NCI-H510A treated with DMSO at 0.1 percent for 48 hours (cell line): ENCODE measurements at places on chromosomes 7 and 10.
A peak's percentile ranks its signal among the peaks of the same experiment; 100 is the strongest.

DNA sequence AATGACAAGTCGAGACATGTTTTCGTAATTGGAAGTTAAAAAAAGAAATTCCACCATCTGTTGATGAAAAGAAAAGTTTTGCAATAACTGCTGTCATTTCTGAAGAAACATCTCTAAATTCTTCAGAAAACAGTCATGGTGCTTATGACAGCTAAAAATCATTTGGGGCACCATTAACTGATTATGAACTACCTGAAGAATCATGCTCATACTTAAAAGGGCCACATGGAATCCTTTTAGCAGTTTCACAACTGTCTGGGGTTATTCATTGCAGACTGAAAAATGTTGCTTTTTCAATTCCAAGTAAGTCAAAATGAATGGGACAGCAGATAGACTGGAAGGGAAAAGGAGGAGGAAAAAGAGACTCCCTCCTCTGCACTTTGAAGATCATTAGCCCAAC is 134.2 kb downstream of the CHN2 start:
- no peak for DNase-seq

- no peak for DNase-seq
Measured at GRCh38 chr7:155809947-155810769, 2.1 kb downstream of the SHH start.

GRCh38 chr7:156192921-156193320 is 380.7 kb upstream of the SHH start:
- DNase-seq = no peak

DNA sequence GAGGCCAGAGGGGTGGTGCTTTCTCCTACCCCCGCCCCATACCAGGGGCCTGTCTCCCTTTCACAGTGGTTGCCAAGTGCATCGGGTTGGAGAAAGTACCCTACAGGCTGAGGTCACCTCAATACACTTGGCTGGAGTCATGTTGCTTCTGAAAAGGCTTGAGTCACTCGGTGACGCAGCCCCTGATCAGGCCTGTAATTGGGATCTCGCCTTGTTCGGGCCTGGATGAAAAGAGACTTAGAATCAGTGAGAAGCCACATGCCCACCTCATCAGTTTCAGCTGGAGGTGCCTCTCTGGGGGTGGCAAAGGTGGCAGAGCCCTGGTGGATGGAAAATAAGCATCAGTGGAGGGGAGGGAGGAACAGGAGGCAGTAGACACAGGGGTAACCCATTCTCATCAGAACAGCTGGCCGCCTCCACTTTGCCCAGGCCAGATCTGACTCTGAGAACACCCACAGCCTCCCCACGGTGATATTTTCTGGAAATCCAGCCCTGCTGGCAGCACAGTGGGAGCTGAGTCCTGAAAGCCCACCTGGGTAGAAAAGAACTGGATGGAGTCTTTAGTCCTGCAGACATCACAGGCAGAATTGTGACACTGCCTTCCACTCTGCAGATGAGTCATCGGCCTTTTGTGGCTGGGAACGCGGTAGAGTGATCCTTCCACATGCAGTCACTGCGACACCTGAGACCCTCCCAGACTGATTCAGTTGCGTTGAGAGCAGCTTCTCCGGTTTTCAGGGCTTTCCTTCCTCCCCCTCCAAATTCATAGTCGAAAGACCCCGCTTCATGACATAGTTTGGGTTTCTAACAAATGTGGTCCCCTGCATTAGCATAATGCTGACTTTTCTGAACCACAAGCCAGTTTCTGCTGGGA is 108.0 kb downstream of the GRK5 start:
- peak; percentile 63 for DNase-seq

GRCh38 chr7:67773081-67773480 is 776.4 kb downstream of the TYW1 start:
- DNase-seq = no peak

- no peak for DNase-seq
Measured at GRCh38 chr7:64098-64915, 128.1 kb upstream of the FAM20C start.

DNA sequence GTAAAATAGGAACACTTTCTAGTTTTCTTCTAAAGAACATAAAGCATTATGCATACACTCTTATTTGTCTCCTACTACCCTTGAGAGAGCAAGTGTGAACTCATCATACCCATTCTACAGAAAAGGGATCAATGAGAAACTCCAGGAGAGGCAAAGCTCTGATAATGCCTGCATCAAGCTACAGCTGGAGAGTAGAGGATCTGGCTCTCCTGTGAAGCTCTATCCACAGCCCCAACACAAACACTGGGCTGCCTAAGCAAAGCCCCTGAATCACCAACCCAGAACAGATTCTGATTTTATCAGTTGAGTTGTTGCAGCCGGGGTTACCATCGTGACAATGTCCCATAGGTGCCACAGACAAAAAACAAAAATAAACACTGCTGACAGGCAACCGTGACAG is 74.9 kb downstream of the NUDCD3 start:
- DNase-seq = no peak

GRCh38 chr10:118521415-118522117 is 73.9 kb downstream of the PRLHR start:
- DNase-seq = no peak

GRCh38 chr7:97224316-97224715 is 106.8 kb downstream of the SDHAF3 start:
- no peak for DNase-seq

DNA sequence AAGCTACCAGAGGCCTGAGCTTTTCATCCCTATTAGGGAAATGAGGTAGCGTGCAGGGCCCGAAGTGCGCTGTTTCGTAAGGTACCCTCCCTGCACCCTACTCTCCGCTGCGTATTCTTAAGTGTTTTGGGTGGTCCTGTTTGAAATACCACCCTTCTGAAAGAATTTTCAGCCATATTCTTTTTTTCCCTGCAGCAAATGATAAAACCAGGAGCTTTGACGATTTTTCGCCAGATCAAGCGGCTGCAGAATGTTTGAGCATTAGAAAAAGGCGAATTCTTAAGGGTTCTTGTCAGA is 1.2 kb downstream of the RSBN1L start:
- DNase-seq = no peak

GRCh38 chr10:80136134-80136571 is 3.6 kb downstream of the PLAC9 start:
- no peak for DNase-seq

DNA sequence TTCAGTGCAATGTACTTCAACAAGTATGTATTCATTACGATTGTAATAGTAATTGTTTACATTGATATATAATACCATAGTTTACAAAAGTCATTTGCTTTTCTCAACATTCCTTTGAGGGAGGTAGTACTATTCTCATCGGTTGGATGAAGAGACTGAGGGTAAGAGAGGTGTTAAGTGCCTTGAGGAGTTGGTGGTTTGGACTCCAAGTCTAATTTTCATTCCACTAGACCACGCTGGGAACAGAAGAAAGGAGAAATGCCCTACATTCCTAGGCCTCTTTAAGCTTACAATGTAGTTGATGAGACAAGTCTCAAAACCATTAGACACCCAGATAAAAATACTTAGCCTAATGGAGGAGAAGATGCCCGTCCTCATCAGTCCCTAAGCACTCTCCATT is 28.6 kb downstream of the CDK1 start:
- DNase-seq = no peak

- peak; percentile 59 for DNase-seq
Measured at GRCh38 chr10:96370584-96371157, 11.9 kb upstream of the OPALIN start.

DNA sequence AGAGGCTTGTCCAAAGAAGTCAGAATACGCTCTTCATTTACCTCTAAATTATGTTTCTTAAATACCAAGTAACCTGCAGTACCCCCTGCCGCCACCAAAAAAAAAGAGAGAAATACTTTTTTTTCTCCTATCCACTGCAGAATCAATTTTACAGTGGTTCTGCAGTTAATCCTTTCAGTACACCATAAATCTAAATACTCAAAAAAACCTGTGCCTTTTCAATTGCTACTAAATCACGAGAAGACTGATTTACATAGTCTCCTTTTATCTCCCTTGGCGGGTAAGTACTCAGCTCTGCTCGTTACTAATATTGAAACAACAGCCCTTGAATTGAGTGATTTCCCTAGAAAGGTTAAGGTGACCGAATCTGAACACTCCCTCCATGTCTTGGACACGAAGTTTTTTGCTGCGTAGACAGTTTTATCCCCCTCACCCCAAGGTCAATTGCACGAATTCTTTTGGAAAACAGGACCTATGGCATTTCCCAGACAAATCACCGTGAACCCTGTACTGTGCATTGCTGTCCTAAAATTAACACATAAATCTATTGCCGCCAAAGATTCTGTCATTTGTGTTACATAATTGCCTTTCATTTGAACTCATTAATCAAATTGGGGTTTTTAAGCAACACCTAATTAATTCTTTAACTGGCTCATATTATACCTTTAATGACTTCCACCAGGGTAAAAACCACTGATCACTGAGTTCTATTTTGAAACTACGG is 512 bp upstream of the VIM start:
- DNase-seq = no peak

- no peak for DNase-seq
Measured at GRCh38 chr7:47252675-47253074, 329.2 kb downstream of the TNS3 start.

- DNase-seq = no peak
Measured at GRCh38 chr10:132280646-132281074, 27.1 kb downstream of the STK32C start.

GRCh38 chr7:73815436-73815835 is 15.4 kb upstream of the CLDN4 start:
- DNase-seq = no peak

- peak; percentile 32 for DNase-seq
Measured at GRCh38 chr7:104156842-104157277, 51.0 kb downstream of the ORC5 start.

DNA sequence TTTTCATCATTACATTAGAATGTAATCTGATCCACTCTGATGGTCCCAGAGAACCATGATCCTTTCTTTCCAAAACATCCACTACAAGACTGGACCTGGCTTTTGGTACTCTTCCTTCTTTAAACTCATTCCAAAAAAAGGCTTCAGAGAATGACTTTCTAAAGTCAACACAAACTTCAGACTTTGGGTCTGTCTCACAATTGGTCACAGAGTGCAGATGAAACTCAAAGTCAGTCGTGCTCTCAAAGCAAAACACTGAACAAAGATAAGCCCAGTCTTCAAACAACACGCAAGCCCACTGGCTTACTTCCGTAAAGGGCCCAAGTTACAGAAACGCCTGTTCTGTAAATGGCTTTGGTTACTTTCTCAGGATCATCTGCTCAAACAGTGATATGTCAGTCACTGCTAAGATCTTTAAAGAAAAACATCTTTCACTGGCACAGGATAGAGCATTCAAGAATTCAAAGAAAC is 250.9 kb upstream of the MKLN1 start:
- no peak for DNase-seq

DNA sequence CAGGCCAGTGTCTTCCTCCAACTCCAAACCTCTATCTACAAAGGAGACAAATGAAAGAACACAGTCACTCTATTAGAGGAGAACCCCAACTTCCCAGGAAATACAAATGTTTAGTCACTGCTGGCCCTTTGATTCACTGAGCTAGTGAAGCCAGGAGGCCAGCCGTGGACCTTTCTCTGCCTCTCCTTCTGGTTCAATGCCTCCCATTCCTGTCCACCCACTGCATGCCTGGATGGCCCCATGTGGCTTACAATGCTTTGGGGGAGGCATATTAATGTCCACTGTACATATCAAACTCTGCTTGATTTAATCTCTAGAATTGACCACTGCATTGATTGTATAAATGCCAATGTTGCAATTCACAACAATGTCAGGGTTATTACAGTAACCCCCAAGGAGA is 687.3 kb downstream of the KCNMA1 start:
- DNase-seq = no peak

DNA sequence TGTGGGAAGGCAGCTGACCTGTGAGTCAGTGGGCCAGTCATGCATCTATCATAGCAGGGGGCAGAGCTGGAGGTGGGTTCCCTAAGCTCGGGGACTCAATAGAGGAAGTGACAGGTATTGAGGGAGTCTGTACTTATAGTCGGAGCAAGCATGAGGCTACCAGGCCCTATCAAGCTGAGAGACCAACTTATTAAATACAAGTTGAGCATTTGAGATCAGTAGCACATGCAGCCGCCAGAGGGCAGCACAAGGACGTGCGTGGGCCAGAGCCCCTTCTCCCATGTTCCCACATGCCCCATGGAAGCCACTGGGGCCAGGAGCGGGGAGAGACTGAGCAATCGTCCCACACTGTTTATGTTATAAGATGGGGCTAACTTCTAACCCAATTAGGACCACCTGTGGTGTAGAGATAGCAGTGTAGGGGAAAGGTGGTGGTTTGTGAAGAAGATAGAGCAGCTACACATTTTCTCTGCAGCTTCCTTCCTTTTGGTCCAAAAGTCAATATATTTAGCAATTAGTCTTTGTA is 13.0 kb upstream of the STK31 start:
- DNase-seq = peak; percentile 27

DNA sequence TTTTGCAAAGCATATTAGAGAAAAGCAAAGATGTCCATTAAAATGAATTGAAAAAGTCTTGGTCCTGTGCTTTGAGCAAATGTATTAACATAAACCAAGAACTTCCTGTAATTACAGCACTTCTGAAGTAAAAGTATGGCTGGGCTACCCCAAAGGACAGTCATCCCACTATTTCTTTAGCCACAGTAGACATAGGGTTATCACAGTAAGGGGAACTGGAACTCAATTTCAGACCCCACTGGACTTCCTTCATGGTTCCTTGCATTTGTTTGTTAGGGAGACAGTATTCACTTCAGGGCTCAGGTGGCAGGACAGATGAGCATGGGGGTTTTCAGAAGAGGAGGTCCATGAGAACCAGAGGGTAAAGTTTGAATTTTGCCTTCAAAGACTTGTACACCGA is 203.1 kb upstream of the PDE1C start:
- DNase-seq = no peak

- no peak for DNase-seq
Measured at GRCh38 chr7:128841921-128842673, 11.9 kb downstream of the FLNC start.

DNA sequence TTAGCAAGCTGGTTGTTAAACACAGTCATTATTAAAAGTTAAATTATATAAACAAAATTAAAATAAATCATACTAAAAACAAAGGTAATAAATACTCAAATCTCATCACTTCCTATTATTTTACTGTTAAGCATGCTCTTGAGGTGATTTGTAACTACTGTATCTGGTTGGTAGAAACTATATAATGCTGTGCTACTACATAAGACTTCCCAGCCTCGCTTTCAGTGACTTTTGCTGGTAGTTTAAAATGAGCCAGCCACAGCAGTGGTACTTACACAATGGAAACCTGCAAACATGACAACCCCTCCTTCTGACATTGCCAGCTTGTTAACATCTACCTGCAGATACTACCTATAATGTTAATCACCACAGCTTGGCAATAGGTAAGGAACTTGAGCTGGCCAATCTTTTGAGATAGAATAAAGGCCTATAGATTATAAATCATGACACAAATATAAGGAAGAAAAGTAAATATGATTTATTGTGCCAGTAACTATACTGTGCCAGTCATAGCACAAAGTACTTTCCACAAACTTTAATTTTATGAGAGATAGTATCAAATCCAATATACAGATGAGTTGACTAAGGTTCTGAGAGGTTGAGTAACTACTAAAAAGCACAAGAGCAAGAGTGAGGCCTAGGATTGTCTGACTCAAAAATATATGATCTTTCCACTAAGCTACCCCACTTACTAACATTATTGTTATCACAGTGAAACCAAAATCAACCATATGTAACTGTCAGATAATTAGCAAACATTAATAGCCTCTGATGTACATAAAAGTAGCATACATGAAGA is 181.1 kb upstream of the ASAH2 start:
- DNase-seq = no peak
